Epithelial cell of proximal tubule (primary cell): ENCODE measurements at places on chromosomes 6 and 20.

GRCh38 chr6:49668083-49668511, 31.5 kb upstream of the RHAG start:
- no peak for DNase-seq

- DNase-seq: no peak
Measured at GRCh38 chr20:25547063-25547462, 38.3 kb downstream of the NINL start.

- no peak for DNase-seq
Measured at GRCh38 chr6:157223021-157223430, 100.3 kb downstream of the TMEM242 start.

GRCh38 chr20:4817230-4817671, 95.5 kb downstream of the PRND start:
- peak; percentile 66 for DNase-seq

GRCh38 chr20:62588458-62589149, 53.7 kb upstream of the SLCO4A1 start:
- no peak for DNase-seq
